NAMALWA (cell line): ENCODE measurements at places on chromosomes 7 and 10.

DNA sequence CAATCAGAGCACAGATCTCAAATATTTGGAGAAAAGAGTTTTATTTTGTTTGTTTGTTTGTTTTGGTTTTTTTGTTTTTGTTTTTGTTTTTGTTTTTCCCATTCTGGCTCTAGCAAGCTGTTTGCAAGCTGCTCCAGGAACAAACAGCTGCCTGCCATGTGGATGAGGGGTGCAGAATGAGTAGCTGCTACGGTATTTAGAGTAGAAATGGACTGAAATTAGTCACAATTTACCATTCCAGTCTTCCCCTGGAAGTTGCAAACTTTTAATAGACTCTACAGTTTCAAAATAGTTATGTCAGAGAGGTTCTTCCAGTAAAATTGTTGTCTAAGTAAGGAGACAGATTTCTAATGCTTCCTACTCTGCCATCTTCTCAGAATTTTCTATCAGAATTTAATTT is 27.1 kb upstream of the TAS2R16 start:
- DNase-seq, result no peak

GRCh38 chr10:77664696-77665095 is 27.1 kb upstream of the KCNMA1 start:
- DNase-seq, result no peak

GRCh38 chr7:94396037-94396431 is 1.3 kb downstream of the COL1A2 start:
- DNase-seq, result no peak

DNA sequence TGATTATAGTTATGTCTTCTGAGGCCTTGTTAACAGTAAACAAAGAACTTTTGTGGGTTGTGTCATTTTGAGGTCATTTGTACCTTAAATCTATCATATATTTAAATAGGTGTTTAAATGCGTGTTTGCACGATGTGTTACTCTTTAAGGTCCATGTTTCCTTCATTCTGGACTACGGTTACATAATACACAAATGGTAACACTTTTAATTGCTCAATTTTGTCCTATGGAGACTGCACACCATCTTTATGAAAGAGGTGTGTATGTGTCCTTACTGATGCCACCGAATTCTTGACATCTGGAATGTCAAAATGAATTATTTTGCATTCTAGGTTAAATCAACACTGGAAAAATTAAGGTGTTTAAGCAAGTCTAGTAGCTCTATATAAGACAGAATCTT is 1.7 kb downstream of the PALS2 start:
- no peak for DNase-seq

DNA sequence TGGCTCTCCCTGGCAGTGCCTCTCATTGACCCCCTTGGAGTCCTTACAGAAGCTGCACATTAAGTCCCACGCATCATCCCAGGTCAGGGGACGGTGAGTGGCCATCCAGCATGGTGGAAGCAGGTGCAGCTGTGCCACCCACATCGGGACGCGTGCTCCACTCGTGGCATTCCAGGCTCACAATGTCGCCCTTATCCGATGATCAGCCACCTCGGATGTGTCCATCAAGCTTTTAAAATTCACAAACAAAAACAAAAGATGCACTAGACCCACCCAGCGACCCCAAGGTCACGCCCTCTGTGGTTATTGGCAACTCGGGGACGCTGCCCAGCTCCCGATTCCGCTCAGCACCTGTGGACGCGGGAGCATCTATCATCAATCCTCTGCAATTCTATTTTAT is 530.9 kb downstream of the PTPRN2 start:
- DNase-seq, result no peak

- peak; percentile 18 for DNase-seq
These were observed 56.9 kb downstream of the XPNPEP1 start for GRCh38 chr10:109866168-109866994.

GRCh38 chr7:108158776-108159175 is 28.6 kb upstream of the LAMB4 start:
- no peak for DNase-seq

- no peak for DNase-seq
These were observed 38.7 kb downstream of the PLXNA4 start for GRCh38 chr7:132537456-132538145.

DNA sequence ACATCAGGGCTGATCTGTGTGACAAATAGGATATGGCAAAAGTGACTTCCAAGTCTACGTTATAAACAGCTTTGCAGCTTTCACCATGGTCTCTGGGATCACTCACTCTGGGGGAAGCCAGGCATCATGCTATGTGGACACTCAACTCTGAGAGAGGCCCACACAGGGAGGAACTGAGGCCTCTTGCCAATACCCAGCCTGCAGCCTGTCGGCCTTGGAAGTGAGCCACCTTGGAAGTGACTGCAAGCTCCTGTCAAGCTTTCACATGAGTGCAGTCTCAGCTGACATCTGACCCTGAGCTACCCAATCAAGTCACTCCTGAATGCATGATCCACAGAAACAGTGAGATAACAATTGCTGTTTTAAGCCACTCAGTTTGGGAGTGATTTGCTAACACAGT is 56.5 kb downstream of the MMRN2 start:
- no peak for DNase-seq

DNA sequence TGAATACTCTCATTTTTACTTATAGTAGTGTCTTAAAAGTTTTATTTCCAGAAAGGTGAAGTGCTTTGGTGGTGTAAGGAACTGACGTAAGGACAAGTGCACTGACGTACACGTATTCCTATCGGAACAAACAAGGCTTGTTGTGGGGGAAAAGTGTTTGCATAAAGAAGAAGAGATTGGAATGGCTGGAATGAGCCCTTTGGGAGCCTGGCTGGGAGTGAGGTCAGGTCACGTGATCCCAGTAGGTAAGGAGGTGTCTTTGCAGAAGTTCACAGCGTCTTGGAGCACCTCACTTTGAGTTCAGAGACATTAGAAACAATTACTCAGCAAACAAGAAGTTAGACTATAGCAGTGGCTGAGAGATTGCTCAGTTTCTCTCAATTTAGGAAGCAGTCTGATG is 104.2 kb downstream of the CCDC3 start:
- no peak for DNase-seq

DNA sequence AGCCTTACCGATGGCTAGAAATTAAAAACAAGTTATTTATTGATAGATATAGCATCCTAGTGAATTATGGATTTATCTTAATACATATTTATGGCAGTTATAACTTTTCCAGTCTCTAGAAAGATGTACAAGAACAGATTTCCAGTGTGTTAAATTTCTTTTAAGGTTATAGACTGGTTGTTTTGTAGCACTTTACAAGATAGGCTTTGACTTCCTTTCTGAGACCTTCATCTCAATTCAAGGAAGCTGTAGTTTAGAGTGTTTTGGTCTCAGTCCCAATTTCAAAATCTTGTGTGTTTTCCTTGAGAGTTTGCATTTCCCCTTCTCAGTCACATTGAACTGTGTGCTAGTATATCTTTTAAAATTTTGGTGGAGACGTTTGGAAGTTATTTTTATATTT is 30.1 kb downstream of the PLEKHA1 start:
- no peak for DNase-seq

DNA sequence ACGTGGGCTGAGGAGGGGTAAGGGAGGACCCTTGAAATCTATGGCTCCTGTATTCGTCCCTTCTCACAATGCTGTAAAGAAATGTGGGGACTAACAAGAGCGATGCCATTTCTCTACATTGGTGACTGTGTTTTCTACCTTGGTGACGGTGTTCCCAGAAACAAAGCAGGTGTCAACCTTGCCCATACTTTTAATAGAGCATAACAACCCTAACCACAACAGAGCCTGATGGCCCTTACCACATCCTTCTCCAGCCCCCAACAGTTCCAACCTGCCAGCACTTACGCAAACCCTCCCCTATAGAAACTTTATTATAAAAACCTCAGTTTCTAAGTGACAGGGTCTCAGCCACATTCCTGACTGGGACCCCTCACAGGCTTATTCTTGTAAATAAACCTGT is 28.2 kb upstream of the ADCYAP1R1 start:
- no peak for DNase-seq

DNA sequence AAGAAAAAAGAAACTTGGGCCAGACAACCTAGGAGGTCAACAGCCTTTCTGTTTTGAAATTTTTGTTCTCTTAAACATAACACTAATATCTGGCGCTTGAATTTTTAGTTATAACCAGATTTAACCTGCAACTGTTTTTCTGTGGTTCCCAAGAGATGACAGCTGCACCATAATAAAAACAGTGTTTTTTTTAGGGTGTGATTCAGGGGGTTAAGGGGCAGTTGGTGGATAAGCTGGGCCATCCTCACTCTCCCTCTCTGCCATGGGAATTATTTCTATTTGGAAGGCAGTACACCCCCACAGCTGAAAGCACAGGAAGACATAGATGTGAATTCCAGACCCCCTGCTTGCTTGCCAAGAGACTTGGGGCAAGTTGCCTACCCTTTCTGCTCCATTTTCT is 20.1 kb upstream of the TM9SF3 start:
- no peak for DNase-seq

DNA sequence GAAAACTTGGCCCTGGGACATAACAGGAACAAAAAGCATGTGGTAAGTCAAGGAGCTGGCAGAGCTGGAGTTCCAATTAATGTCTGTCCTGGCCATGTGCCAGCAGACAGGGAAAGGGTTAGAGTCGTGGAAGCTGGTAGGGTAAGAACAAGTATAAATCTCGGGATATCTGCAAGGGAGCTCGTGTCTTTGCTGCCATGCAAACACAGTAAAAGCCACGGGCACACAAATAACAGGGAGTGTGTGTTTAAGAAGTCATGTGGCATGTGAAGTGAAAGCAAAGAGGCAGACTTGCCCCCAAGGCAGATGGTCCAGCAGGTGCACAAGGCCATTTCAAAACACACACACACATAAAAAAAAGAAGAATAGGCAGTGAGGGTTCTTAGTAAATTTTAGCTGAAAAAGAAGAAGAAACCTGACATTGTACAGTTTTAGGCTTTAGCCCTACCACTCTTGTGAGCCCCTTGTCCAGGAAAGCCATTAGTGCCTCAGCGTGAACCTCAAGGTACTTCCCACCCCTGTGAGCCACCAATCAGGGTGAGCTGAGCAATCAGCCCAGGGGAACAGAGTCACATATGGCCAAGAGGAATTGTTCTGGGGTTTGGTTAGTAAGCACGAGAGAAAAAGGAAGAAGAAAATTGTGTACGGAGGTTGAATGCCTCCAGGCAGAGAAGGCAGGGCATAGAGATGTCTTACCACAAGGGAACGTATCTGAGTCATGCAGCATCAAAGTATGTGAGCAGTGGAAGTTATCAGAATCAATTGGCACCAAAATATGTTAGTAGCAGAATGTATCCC is 32.8 kb upstream of the ARHGAP12 start:
- DNase-seq, result peak; percentile 64
